ENCODE measurements at places on chromosomes 2 and 18.
A peak's percentile ranks its signal among the peaks of the same experiment; 100 is the strongest.

DNA sequence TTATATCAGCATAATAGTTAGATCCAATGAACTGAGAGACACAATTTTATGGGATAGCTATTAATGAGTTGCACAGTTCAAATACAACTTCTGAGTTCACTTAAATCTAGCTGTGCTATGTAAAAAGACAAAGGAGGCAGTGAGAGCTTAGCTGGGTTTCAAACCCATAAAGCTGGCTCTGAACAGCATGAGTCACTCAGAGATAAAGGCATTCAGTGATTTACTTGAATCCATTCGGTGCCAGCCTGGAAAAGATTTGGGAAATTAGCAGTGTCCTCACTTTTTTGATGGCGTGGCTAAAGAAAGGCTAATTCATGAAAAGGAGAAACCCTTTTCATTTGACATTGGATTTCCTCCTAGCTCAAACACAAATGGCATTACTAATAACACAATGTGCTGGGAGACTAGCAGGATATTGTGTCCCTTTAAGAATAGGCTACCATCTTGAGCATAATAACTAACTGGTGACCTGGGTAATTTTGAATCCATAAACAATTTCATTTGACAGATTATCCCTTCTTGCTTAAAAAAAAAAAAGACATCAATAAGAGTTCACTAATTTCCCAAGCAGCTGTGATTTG, 98.4 kb upstream of the NEUROD1 start:
- peak; percentile 97 for DNase-seq

DNA sequence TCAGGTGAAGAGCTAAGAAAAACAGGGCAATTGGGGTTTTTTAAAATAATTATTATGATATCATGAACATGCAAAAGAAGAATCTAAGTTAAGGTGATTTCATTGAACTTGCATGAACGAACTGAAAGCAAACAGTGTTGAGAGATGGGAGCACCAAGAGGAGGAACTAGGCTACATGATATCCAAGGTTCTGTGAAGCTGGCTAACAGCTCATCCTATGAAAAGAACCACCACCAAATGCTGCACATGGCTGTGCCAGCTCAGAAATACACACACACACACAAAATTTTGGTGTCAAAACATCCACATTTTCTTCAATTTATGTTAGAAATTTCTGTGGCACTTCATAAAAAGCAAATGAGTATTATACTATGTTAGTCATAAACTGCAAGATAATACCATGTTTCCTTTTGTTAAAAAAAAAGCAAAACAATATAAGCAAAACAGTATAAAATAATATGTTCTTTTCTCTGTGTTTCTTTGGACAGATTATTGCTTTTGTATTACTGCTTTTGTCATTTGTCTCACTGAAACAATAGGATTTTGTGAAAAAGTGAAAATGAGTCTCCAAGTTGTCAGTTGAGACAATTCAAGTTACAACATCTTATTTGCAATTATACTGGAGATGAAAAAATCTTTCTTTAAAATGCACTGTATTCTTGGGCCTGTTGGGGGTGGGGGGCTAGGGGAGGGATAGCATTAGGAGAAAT, 12.6 kb upstream of the TTC32 start:
- DNase-seq, result no peak

DNA sequence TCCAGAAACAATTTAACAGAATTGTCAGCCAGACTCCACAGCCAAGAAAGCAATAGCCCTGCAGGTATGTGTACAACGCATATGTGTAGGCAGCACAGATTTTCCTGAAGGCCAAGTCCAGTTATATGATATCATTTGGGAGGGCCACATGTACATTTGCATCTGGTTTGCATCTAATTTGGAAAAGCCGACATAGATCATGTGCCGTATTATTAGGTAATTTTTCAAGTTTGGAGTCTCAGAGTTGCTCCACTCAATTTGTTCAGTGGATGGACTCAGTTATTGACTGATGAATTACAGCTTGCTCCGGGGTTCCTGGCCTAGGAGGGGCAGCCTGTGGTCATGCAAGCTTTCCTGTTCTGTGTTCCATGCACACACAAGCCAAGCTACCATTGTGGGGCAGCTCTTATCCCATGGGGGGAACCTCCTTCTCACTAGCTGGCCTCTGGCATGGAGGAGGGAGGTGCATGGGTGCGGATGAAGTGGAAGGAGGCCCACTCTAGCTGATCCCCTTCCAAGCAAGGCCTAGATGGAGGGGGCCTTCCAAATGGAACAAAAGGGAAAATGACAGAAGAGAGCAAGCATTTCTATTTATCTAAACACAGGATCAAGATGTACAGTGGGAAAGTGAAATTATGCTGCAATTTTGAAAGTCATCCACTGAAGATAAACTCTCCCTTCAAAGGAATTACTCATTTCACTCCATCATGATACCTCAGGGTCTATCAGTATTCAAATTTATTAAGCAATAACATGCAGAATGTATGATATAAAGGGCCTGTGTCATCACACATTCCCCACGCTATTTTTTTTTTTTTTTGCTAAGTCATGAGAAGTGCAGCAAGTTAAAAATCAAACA, 202.6 kb upstream of the SMAD2 start:
- no peak for DNase-seq

- DNase-seq, result no peak
Observed at GRCh38 chr2:81767187-81767912, 1462.8 kb upstream of the LRRTM1 start.

- DNase-seq, result no peak
Observed at GRCh38 chr2:106165561-106165960, 28.5 kb downstream of the UXS1 start.

DNA sequence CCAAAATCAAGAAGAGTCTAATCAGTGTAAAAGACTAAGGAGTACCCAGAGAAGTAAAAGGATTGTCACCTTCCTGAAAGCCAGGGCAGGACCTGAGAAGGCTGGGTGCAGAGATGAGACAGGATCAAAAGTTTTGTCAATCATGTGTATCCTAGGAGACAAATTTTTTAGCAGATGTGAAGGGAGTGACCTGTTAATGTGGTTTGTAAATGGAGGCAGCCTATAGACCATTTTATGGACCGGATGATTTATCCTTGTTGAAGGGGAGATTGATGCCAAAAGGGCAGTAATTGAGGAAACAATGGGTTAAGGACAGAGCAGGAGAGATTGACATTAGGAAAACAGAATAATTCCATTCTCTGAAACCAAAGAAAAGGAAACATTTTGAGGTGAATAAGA, 813 bp downstream of the NDC80 start:
- DNase-seq, result no peak
